ENCODE measurements at places on chromosomes 11 and 22.

GRCh38 chr11:130645164-130645842, 196.9 kb downstream of the ADAMTS15 start:
- DNase-seq: no peak

DNA sequence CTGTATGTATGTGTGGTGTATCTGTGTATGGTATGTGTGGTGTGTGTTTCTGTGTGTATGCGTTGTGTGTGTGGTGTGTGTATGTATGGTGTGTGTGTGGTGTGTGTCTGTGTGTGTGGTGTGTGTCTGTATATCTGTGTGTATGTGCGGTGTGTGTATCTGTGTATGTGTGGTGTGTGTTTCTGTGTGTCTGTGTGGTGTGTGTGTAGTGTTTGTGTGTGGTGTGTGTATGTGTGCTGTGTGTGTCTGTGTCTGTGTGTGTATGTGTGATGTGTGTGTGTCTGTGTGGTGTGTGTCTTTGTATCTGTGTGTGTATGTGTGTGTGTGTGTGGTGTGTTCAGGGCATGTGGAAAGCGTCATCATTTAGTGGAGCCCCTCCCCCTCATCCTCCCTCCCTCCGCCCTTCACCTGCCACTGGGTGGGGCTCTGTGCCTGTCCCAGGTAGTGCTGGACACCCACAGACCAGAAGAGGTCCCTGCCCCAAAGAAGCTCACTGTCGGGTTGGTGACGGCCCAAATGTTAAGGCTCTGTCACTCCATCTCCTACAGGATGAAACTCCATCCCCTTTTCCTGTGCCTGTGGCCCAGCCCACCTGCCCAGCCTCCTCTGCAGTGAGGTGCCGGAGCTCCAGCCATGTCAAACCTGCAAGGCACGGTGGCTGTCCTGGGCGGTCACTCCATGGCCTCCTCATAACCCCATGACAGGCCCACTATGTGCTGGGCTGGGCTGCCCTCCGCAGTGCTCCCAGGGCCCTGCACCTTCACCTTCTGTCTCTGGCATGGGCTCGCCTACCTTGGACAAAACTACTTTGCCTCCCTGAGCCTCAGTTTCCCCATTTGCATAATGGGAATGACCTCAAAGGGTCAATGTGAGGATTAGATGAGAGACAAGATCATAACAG, 23.4 kb upstream of the SHISAL1 start:
- no peak for DNase-seq

- DNase-seq: peak; percentile 41
These were observed 65.2 kb downstream of the ALX4 start for GRCh38 chr11:44244639-44245310.

- no peak for DNase-seq
These were observed 13.5 kb upstream of the INSC start for GRCh38 chr11:15101072-15101709.

DNA sequence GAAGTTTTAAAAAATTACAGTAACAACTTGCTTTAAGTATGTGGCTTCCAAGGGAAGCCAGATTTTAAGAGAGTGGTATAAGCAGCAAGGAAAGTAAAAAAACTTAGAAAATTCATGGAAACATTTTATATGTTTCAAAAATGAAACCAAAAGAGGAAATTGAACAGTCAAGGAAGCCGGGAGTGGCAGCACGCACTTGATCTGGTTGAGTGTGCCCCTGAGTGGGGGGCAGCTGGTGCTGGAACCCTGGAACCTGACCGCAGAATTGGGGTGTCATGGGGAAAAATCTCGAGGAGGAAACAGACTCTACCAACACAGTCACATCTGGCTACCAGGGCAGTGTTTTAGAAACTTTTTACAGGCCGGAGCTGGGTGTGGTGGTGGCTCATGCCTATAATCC, 14.0 kb downstream of the MICALL1 start:
- DNase-seq: no peak

GRCh38 chr11:88266919-88267318, 70.6 kb downstream of the CTSC start:
- DNase-seq: no peak

- DNase-seq: no peak
These were observed 41.9 kb downstream of the MICAL2 start for GRCh38 chr11:12152321-12152720.

- DNase-seq: no peak
These were observed 3.4 kb downstream of the SIK2 start for GRCh38 chr11:111605681-111606080.

GRCh38 chr11:61960532-61960931, 6.9 kb downstream of the FTH1 start:
- no peak for DNase-seq
